Stimulated activated CD4-positive, alpha-beta T cell treated with anti-CD3 and anti-CD28 coated beads, TNF-alpha, amount 100 ng/mL, for 24 hours (primary cell): ENCODE measurements at places on chromosomes 5 and 9.

GRCh38 chr9:86034863-86035734 is 64.3 kb downstream of the GOLM1 start:
- DNase-seq: no peak

DNA sequence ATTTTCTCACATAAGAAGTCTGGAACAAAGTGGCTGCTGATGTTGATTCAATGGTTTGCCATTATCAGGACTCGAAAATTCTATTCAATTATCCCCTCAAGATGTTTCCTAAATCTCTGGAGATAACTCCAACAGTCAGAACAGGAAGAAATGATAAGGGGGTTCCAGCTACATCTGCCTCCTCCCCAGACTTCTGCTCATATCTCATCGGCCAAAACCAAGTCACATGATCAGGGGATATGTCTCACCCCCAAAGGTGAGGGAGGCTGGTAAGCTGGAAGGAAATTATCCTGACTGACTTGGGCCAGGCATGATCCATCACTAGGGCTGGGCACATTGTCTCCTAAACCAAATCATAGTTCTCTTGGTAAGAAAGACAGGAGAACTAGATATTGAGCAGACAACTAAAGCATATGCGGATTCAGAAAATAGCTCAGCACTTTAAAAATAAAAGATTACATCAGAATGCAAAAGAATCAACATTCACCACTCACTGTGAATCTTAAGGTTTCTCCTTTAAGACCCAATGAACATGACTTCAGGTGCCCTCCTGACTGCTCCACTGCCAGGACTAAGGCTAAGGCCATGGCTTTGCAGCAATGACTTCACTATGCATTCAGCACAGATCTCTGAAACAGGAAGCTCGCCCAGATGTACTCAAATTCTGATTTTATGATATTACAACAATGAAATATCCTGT is 306.3 kb downstream of the ENC1 start:
- no peak for DNase-seq

GRCh38 chr5:36417221-36417620 is 115.5 kb upstream of the RANBP3L start:
- DNase-seq: no peak

GRCh38 chr9:104078596-104078995 is 15.5 kb upstream of the SMC2 start:
- no peak for DNase-seq

GRCh38 chr9:23215688-23216087 is 610.4 kb downstream of the ELAVL2 start:
- no peak for DNase-seq

GRCh38 chr5:35543408-35543807 is 74.3 kb upstream of the SPEF2 start:
- no peak for DNase-seq

DNA sequence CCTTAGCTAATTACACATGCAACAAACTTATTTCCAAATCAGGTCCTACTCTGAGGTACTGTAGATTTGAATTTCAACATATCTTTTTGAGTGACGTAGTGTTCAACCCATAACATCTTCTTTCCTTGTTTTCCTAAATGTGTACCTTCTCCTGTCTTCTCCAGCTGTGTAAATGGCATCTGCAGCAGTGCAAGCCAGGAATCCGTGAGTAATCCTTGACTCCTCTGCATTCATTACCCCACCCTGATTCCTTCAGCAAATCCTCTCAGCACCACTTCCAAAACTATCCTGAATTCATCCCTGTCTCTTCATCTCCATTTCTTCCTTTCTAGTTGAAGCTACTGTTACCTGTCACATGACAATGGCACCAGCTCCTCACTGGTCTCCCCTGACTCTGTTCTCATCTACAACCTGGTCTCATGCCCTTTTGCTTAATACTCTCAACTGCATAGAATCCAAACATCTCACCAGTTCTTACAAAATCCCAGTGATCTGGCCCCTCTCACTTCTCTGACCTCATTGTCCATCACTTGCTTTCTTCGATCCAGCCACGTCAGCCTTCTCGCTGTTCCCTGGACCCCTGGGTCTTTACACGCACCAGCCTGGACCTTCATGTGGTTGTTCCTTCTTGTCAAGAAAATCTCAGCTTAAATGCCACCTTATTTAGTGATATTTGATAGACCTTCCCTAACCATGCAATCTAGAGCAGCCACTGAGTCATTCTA is 14.6 kb upstream of the TRAF1 start:
- no peak for DNase-seq

- DNase-seq: no peak
These were observed 9.8 kb upstream of the CYLC2 start for GRCh38 chr9:102985162-102985895.

DNA sequence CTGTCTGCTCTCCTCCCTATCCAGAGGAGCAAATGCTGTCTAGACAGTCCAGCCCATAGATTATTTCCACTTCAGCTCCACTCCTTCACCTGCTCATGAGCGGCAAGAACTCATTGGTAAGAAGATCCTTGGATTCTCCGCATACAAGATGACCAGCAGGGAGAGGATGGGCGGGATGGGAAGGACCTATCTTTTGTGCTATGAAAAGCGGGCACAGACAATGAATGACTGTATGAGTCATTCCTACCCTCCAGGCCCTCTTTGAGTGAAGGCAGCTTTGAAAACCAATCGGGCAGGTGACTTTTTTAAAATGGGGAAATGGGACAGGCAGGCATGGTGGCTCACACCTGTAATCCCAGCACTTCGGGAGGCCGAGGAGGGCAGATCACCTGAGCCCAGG is 49.4 kb downstream of the SMIM23 start:
- DNase-seq: no peak

- no peak for DNase-seq
These were observed 46.7 kb upstream of the CER1 start for GRCh38 chr9:14769230-14769571.

DNA sequence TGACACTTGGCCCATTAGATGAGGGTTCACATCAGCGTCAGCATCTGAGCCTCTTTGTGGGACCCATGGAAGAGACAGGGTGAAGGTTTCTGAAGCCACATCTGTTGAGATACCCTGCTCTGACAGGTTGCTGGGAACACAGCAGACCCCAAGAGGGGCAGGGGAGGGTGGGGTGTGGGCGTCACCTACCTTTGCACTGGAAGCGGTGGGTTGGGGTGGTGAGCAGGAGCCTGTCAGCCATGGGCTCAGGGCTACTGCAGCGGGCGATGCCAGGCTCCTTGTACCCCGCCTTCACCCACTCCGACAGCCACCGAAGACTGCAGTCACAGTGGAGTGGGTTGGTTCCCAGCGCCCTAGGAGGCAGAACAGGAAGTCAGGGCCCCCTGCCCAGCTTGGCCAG is 131.5 kb upstream of the PANK3 start:
- DNase-seq: no peak

DNA sequence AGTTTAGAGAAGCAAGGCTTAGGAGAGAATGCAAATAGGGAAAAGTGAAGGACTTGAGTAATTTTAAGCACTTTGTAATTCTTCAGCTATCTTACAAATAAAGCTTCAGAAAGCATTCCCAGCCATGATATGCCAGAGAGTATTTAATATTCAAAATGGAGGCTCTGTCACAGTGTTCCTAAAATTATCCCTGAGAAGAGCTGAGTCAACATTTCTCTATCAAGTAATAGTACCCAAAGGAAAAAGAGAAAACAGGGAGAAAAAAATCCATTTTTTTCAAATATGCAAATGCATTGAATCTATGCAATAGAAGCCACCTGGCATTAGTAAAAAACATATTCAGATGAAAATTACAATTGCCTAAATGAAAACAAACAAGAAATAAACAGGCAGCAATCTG is 392.6 kb upstream of the FAM174A start:
- no peak for DNase-seq

DNA sequence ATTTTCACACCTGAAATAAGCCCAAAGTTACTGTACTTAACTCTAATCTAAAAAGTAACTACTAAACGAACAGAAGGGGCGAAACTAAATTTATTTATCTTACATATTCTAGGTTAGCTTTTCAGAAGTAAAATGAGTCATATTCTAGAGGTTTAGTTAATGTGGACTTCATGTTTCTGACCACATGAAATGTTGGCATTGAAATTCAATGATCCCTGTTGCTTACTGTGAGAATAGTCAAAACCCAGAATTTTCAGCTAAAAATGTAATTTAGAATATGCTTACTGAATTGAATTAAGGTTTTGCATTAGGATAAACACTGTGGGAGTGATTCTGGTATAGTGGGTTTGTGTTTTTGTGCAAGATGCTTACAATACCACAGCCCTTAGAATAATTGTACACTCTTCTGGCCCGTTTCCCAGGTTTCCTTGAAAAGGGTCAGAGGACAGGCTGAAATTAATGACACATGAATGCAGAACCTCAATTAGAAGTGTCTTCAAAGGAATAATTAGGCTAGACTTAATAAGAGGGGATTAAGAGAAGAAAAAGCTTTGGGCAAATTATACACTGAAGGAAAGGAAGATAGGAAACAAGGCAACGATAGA is 1.4 kb upstream of the SNX18 start:
- no peak for DNase-seq

DNA sequence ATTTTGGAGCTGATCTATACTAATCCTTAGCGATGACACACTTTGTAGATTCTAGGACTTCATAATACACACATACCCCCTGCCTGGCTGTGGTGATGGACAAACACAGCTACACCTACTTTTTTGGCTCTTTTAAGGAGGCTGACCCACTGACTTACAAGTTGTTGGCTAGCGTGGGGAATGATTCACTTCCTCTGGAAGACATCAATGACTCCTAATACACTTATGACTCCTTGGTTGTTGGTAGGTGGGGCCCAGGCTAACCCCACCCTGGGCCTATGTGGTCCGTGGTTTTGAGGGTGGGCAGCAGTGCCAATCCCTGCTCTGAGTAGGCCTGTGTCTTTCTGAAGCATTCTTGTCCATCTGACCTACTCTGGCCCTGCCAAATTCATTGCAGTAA is 144.4 kb downstream of the SLC12A2 start:
- no peak for DNase-seq

- no peak for DNase-seq
These were observed 26.3 kb downstream of the ACSL6 start for GRCh38 chr5:131984956-131985665.
